ENCODE measurements at places on chromosomes 1 and 21. TPM values are rescaled to one million over a fixed set of nuclear protein-coding genes. Genes with fewer than 3 reads are reported as not detected.

The TMEM59 gene
- total RNA-seq: 318 TPM

The CYP4A11 gene
- total RNA-seq: not detected

The SDC3 gene
- total RNA-seq: 19.6 TPM

The MYCL gene
- 1.5 TPM for total RNA-seq

The SLC5A9 gene
- total RNA-seq: 0.17 TPM

The PLPPR4 gene
- 0.55 TPM for total RNA-seq

The LEMD1 gene
- not detected for total RNA-seq

The CDK18 gene
- 209 TPM for total RNA-seq

The PGBD5 gene
- total RNA-seq: 16.1 TPM

The PCBP3 gene
- 2.7 TPM for total RNA-seq

GRCh38 chr1:39842836-39843235, 40.5 kb downstream of the TRIT1 start:
- no peak for DNase-seq

DNA sequence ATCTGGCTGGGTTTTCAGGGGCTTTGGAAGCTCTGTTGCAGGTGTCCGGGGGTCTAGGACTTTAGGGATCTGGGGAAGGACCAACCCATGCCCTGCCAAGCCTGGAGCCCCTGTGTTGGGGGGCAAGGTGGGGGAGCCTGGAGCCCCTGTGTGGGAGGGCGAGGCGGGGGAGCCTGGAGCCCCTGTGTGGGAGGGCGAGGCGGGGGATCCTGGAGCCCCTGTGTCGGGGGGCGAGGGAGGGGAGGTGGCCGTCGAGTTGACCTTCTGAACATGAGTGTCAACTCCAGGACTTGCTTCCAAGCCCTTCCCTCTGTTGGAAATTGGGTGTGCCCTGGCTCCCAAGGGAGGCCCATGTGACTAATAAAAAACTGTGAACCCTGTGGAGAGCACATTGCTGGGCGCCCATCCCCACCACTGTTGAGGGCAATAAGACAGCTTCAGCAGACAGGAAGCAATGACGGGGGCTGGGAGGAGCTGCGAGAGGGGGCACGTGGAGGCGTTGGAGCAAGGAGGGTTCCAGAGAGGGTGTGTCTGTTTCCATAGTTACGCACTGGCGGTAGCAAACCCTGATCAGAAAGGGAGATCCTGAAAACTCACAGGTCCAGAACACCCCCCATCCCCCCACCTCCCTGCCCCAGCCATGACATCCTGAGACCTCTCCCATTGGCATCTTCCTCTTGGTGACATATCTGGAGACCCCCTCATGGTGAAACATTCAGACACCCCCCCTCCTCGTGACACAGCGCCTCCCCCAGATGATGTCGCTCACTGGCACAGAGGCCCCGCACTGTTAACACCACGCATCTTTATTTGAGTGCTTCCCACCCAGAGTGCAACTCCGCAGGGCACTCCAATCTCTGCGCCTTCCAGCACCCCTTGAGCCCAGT, 8.4 kb downstream of the MYBPH start:
- peak; percentile 23 for DNase-seq

DNA sequence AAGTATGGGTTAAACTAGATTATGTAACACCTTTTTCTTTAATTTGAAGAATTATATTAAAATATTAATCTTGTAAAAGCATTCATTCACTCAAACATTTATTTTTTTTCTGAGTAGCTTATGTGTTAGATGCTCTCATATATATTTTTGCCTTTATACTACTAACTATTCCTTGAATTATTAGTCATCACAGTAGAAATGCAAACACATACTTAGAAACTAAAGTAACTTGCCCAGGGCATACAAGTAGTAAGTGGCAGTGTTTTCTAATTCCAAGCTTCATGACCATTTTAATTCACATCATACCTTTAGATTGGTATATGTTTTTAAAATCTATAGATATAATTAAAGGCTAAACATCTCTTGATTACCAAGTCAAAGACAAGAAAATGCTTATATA, 1271.0 kb downstream of the BRINP3 start:
- DNase-seq: no peak

DNA sequence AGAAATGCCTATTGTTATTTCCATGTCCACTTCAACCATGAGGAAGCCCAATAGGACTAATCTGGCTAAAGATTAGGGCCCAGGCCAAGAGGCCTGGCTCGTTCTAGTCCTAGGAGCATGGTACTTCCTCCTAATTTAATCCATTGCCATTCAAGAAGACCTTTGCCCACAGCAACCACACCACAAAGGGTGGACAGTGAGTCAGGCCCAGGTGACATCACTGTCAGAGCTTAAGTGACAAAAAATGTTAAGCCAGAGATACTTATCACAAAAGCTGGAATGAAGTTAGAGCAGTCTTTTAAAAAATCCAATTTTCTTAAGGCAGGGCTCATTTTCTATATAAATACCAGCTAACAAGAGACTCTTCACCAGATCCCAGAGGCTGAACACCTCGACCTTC, at the start of gene SPRR3:
SPRR3 (plus strand) TSS at position 368 of the 400 bp plus-strand sequence. CDS start 1,272 bp downstream, outside the sequence.
- DNase-seq: no peak

GRCh38 chr21:45355573-45355972, 49.4 kb upstream of the COL18A1 start:
- DNase-seq: peak; percentile 12

DNA sequence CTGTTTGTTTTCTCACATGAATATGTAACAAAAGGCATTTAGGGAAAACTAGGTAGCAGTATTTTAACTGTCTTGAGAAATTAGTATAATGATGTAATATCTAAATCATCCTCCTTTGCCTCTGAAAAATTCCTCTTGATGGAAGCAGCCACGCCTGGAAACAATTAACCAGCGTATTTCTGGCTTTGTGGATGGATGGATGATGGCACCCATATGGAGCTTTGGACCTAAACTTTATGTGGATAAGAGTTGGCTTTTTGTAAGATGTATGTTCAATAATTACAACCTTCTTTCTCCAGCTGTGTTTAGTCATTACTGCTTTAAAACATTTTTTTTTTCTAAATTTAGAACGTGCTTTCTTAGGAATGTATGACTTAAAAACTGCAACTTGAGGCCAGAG, 12.7 kb downstream of the CDCA8 start:
- no peak for DNase-seq

- peak; percentile 81 for DNase-seq
Observed at GRCh38 chr1:2314803-2315673, 76.3 kb downstream of the MORN1 start.

DNA sequence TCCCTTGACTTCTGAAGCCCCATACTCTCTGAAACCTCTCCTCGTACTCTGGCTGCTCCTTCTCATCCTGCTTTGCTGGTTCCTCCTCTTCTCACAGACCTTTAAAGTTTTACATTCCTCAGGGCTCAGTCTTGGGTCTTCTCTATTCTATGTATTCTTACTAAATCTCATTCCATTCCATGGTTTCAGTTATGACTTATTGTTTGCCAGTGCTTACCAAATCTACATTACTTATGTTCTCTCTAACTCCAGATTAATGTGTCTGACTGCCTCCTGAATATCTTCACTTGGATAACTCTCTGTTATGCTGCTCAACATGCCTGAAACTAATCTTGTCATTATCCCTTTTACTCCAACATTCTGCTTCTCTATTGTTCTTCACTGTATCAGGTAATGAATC, 5.4 kb upstream of the SLC35D1 start:
- DNase-seq: no peak

DNA sequence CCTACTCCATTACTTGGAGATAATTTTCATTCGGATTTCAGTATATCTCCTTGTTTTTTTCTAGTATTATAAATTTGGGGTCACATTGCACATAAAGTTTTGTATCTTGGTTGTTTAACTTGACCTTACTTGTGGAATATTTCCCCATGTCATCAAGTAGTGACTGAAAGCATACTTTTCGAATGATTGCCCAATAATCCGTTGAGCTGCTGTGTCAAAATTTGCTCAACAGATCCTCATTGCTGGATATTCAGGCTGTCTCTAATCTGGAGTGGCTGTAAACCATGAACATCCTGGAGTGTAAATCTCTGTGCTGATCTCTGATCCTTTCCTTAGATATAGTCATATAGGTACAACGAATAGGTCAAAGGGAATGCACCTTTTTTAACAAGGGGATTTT, 4.9 kb downstream of the NIPAL3 start:
- DNase-seq: no peak

DNA sequence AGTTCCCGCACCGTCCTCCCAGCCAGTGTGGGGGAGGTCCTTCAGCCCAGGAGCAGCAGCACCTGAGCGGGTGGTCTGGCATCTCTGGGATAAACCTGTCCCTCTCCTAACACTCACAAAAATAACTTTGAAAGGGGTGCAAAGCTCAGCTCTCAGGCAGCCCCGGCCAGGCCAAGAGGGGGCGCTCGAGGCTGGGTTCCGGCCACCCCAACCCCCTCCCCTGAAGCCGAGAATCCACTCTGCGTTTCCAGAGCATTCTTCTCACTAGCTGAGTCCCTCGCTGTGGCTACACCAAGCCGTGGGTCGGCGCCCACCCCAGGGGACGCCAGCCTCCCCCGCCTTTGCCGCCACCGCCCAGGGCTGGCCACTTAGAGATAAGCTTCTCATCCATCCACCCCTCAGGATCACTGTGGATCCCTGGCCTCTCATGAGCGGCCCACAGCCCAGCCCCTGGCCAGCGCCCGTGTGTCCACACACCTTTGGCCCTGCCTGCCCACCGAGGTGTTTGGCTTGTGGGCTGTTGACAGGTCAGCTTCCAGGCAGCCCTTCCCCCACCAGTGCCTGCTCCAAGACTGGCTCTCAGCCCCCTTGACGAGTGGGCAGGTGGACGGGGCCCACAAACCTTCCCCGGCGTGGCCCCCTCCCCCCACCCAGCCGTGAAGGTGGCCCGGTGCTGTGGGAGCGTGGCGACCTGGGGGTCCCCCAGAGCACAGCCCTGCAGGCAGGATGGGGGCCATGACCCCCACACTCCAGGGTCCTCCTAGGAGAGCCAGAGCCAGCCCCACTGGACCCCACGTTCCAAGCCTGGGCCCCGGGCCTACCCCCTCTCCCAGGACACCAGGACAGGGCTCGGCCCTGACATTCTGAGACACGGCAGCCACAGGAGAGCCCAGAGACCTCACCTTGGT, 1.9 kb downstream of the FTCD start:
- DNase-seq: peak; percentile 77

DNA sequence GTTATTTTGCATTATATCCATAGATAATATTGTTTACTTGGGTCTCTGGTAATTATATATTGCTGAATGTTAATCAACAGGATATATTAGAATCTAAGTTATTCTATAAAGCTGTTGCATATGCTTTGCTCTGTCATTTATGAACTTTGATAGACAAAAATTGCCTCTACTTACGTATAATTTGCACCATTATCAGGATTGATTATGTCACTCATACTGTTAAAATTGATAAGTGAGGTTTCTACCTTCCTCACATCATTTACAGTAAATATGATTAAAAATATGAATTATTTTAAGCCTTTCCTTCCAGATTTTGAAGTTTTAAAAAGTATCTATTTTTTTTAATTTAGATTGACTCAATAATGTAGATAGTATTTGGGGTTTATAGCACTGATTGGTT, 1540.4 kb upstream of the PRMT6 start:
- DNase-seq: no peak

GRCh38 chr1:22878626-22879025, 94.0 kb downstream of the LACTBL1 start:
- DNase-seq: no peak

GRCh38 chr1:63611231-63611630, 18.0 kb downstream of the PGM1 start:
- no peak for DNase-seq

GRCh38 chr1:3593745-3594144, 17.6 kb downstream of the MEGF6 start:
- DNase-seq: no peak

- no peak for DNase-seq
Observed at GRCh38 chr1:201069636-201070035, 42.6 kb downstream of the CACNA1S start.

- DNase-seq: no peak
Observed at GRCh38 chr1:4805987-4806386, 151.6 kb downstream of the AJAP1 start.

- no peak for DNase-seq
Observed at GRCh38 chr1:77401384-77401783, 119.6 kb downstream of the AK5 start.

DNA sequence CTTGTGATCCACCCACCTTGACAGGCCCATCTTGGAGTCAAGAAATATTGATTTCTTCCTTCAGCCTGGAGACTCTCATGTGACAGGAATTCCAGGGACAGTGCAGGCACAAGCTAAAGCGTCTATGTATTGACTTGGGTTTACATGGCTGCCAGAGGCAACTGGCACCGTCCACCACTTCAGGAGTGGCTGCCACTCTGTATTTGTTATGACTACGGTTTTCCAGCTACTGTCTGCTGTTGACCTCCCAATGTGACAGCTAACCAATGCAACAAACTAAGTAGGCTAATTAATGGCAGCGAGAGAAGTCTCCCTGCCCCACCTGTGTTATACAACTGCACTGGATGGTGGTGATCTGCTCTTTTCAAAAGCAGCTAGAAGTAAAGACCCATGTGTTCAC, 56.9 kb downstream of the CD58 start:
- DNase-seq: peak; percentile 68

DNA sequence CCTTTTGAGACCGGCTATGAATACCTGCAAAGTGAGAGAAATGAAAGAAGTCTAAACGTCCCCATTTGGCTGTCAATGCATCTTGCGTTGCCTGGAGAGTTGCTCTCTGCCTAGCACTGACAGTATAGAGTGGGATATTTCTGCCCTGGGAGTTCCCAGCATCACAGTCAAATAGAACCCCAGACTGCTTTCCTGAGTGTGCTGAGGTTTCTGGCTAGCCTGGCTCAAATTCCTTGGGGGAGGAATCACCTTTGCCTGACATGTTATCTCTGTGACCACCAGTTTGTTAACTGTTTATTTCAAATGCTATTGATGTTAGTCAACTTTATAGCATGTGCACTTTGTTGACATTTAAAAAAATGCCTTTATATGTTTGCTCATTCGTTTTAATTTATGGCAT, 212.0 kb upstream of the FAM78B start:
- DNase-seq: no peak

All from left ventricle myocardium superior (tissue), 1 donor.